Left ventricle myocardium superior (tissue), 1 donor: ENCODE measurements at places on chromosomes 5 and 9. TPM values are rescaled to one million over a fixed set of nuclear protein-coding genes. Genes with fewer than 3 reads are reported as not detected.

- DNase-seq, result peak; percentile 16
Measured at GRCh38 chr9:34862043-34862442, 96.0 kb upstream of the PHF24 start.

- no peak for DNase-seq
Measured at GRCh38 chr5:10418654-10419345, 22.9 kb upstream of the ROPN1L start.

DNA sequence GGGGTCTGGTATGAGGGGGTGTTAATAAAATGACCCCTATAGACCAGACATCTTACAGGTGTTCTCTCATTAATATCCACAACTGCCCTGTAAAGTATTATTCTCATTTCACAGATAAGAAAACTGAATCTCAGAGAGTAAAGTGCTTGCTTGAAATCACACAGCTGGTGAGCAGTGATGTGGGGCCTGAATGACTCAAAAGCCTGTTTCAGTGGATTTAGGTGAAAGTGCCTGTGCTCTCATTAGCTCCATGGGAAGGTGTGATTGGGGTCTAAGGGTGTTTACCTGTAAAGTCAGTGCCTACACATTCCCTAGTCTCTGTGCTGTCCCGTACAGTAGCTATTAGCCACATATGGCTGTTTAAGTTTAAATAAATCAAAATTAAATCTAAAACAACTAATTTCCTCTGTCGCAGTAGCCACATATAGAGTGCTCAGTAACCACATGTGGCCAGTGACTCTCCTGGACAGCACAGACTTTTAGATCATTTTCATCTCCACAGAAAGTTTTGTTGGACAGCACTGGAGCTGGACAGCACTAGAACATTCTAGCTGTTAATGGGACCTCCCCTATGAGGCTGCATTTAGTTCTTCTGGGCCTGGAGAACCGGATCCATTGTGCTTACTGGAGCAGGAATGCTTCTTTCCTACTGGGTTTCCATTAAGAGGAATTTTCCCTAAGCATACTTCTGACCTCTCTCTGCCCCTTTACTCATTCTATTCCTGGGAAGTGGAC lies 52.5 kb upstream of the SEMA6A start:
- DNase-seq, result no peak

The TRPM3 gene
- 0.35 TPM for total RNA-seq

DNA sequence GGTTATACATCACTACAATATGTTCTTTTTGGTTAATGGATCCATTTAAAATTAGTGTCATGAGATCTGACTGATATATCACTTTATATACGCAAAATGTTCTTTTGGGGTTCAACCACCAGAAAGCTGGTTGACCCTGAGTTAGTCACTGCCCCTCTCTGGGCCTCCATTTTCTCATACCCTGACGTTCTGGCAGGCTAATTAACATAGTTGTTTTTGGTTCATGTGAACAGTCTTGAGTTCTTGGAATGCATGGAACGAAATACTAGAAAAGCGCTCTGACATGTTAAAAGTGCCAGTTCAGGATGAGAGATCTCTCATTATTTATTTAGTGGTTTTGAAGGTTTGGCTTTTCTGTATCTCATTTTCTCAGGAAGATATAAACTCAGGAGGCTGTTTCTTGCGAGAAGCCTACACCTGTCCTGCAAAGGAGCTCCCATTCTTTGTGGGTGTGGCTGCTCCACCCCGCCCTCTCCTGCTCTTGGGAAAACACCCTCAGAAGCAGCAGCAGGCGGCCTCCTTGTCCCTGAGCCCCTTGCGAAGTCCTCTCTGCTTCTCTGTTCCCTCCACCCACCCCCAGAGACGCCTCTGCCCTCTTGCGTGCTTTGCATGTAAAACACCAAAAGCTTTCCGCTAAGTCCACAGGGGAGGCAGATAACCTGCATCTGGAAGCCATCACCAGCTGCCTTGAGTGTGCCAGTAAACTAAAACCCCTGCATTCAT lies 302.4 kb upstream of the PANK3 start:
- DNase-seq, result no peak

The CDHR2 gene
- total RNA-seq, result 0.20 TPM

The GALNT12 gene
- 0.64 TPM for total RNA-seq

- DNase-seq, result no peak
Measured at GRCh38 chr9:88723751-88724150, 188.8 kb downstream of the NXNL2 start.
